Common myeloid progenitor, CD34-positive (primary cell): ENCODE measurements at places on chromosomes 4 and X.

DNA sequence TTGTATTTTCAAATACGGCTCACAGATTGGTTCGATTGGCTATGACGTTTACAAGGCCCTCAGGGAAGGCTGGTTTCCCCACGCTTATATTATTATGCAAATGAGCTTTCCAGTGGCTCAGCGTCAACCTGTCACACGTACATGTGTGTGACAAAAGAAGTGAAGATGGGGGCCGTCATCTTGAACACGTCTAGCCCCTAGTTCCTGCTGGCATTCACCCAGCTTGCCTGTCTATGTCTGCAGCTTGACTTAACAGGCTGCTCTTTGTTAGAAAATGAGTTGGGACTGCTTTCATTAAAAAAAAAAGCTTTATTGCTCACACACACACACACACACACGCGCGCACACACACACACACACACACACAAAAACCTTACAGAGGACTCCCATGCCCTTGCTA, 283.6 kb upstream of the CTSO start:
- no peaks in the 10 kb centered on the region for H3K4me1 ChIP-seq
- H3K27me3 ChIP-seq: no peaks in the 10 kb centered on the region
- no peaks in the 10 kb centered on the region for H3K36me3 ChIP-seq
- no peak overlapping the region for H3K4me3 ChIP-seq
- no peak overlapping the region for H3K27ac ChIP-seq

DNA sequence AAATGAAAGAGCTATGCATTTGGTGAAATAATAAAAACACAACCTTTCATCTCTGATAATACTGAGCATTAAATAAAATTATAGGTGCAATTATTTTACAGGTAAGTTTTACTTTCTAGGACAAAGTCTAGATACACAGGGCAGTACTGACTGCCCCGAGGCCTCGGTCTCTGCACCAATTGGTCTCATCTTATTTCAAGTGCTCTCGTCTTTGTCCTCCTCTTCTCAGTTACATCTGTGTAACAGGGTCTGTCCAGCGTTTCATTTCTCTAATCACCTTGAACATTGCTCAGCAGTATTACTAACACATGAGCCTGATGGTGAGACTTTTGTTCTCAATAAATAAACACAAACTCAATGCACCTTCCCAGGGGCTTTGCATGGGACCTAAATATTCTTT, 44.5 kb downstream of the SORBS2 start:
- no peaks in the 10 kb centered on the region for H3K27me3 ChIP-seq
- H3K4me3 ChIP-seq: no peak overlapping the region
- no peaks in the 10 kb centered on the region for H3K4me1 ChIP-seq
- H3K27ac ChIP-seq: no peak overlapping the region

- no peak for DNase-seq
- no peaks in the 10 kb centered on the region for H3K4me1 ChIP-seq
- H3K36me3 ChIP-seq: no peaks in the 10 kb centered on the region
These were observed 340.1 kb upstream of the PPARGC1A start for GRCh38 chr4:24229978-24230377.

DNA sequence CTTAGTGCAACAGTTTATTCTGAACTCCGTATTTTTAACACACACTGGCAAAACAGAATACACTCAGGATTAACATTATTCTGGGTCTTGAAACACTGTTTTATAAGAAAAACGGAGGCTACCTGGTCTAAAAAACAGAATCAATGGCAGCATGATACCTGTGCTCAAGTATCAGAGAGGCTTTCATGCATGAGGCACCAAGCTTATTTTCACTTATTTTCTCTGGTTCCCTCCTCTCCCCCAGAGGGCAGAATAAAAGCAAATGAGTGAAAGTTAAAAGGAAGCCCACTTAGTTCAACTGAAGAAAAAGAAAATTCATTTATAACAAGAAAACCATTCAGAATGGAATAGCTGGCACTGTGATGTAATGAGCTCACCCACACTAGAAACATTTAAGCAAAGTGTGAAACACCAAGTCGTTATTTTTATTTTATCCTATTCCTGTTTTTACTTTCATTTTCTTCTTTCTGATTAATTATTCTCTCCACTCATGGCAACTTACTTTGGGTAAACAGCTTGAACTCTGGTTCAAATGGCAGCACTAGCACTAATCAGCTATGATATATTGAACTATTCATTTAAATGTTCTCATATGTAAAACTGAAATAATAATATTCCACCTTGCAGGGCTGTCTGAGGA, 211.8 kb downstream of the PPP3CA start:
- H3K27me3 ChIP-seq: no peaks in the 10 kb centered on the region
- DNase-seq: peak; percentile 6
- peaks cover 3% of the 10 kb centered on the region for H3K4me1 ChIP-seq

GRCh38 chr4:163556177-163556576, 61.7 kb downstream of the TMA16 start:
- peaks cover 14% of the 10 kb centered on the region for H3K4me1 ChIP-seq
- no peaks in the 10 kb centered on the region for H3K36me3 ChIP-seq
- no peak overlapping the region for H3K4me3 ChIP-seq
- no peak overlapping the region for H3K27ac ChIP-seq
- H3K27me3 ChIP-seq: no peaks in the 10 kb centered on the region

GRCh38 chr4:236028-236427, 69.2 kb downstream of the ZNF732 start:
- no peak for DNase-seq
- no peak overlapping the region for H3K27ac ChIP-seq
- no peaks in the 10 kb centered on the region for H3K27me3 ChIP-seq
- no peak overlapping the region for H3K4me3 ChIP-seq

GRCh38 chr4:157014621-157015591, 43.3 kb upstream of the PDGFC start:
- no peaks in the 10 kb centered on the region for H3K36me3 ChIP-seq
- H3K4me3 ChIP-seq: no peak overlapping the region
- H3K27me3 ChIP-seq: no peaks in the 10 kb centered on the region
- H3K27ac ChIP-seq: no peak overlapping the region

GRCh38 chr4:143712155-143712550, 11.7 kb upstream of the FREM3 start:
- no peak for DNase-seq
- no peak overlapping the region for H3K27ac ChIP-seq
- H3K36me3 ChIP-seq: no peaks in the 10 kb centered on the region
- H3K4me3 ChIP-seq: no peak overlapping the region
- peaks cover 13% of the 10 kb centered on the region for H3K4me1 ChIP-seq

- no peak overlapping the region for H3K27ac ChIP-seq
- DNase-seq: no peak
- no peaks in the 10 kb centered on the region for H3K4me1 ChIP-seq
- H3K4me3 ChIP-seq: no peak overlapping the region
- no peaks in the 10 kb centered on the region for H3K36me3 ChIP-seq
These were observed 242.3 kb upstream of the KCNIP4 start for GRCh38 chr4:22190855-22191254.

DNA sequence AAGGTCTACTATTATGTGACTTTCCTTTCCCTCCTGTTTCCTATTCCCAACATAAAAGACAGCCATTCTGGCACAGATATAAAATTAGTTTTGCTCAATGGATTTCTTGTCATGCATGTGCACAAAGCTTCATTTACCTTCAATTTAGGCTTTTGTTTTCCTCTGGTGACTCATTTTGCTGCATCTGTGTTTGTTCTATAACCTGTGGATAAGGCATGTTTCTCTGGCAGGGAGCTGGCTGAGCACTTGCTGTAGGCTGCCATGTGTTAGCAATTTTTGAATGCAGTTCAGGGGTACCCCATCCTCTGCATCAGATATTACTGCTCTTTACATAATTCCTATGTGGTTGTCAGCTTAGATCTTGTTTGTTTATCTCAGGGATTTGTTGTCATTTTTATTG, 202.8 kb upstream of the GRID2 start:
- H3K4me1 ChIP-seq: no peaks in the 10 kb centered on the region
- H3K27me3 ChIP-seq: no peaks in the 10 kb centered on the region
- no peaks in the 10 kb centered on the region for H3K36me3 ChIP-seq
- H3K4me3 ChIP-seq: no peak overlapping the region
- no peak for DNase-seq
- no peak overlapping the region for H3K27ac ChIP-seq

GRCh38 chr4:89353514-89353913, 45.9 kb upstream of the GPRIN3 start:
- no peaks in the 10 kb centered on the region for H3K4me1 ChIP-seq
- DNase-seq: no peak
- no peaks in the 10 kb centered on the region for H3K27me3 ChIP-seq
- no peak overlapping the region for H3K4me3 ChIP-seq
- H3K36me3 ChIP-seq: no peaks in the 10 kb centered on the region
- no peak overlapping the region for H3K27ac ChIP-seq

GRCh38 chr4:109994415-109994827, 81.7 kb downstream of the EGF start:
- H3K4me3 ChIP-seq: no peak overlapping the region
- H3K36me3 ChIP-seq: no peaks in the 10 kb centered on the region
- no peaks in the 10 kb centered on the region for H3K27me3 ChIP-seq
- H3K4me1 ChIP-seq: peaks cover 25% of the 10 kb centered on the region

DNA sequence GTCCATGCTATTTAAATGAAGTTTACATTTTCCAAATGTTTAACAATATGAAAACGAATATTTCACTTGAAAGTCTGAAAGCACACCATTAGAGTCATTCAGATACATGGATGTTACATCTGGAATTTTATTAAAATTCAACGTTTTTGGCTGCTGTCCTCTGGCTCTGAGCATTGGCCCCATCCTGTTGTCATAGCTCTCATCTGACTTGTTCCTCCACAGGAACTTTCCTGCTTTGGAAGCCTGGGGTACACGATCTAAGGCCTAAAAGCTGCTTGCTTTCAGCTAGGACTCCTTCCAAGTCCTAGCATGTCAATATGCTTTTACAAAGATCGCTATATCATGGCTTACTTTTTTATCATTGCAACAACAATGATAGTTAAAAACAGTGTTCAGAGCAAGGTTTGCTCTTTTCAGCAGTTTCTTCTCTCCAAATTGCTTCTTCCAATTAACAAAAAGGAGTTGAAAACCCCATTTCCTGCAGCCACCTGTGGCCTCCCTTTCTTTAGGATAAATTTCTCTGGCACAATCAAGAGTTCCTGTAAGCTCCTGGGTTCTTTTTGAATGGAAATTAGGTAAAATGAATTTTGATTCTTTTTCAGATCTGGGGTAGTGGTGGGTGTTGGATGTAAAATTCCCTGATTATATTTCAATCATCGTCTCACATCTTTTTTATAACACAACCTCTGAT, 413.4 kb upstream of the AGA start:
- H3K4me3 ChIP-seq: no peak overlapping the region
- H3K27me3 ChIP-seq: no peaks in the 10 kb centered on the region
- no peaks in the 10 kb centered on the region for H3K36me3 ChIP-seq
- DNase-seq: no peak

DNA sequence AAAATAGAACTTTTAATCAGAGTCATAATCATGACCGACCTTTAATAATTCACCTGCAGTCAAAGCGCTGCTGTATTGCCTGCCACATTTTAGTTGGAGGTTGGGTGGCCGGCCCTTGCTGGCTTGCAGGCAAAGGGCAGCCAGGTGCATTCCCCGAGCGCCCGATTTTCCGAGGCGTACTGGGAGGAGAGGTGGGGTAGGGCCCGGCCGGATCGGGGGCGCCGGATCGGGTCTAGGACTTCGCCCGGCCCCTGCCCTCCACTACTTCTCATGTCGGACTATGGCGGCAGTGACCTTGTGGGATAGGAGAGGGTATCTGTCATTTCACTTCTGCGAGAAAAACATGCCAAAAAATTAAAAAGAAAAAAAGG, 2.5 kb upstream of the RS1 start:
- no peaks in the 10 kb centered on the region for H3K27me3 ChIP-seq
- H3K36me3 ChIP-seq: no peaks in the 10 kb centered on the region
- DNase-seq: no peak
- peak overlapping the region; percentile 79 for H3K4me3 ChIP-seq

DNA sequence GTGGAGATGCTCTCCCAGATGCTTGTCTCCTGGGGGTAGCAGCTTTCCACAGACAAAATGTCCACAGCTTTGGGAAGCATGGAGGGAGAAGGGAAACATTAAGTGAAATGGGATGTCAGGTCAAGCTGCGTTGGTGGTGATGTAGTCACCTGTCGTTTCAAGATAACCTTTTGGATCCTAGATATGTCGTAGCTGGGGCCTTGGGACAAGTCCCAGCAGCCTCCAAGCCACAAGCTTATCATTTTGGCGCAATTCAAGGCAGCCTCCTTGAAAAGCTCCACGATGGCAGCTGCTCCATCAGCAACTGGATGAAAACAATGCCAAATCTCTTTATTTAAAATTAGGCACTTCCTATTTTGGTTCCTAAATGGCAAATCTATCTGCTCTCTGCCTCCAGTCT, 52.0 kb downstream of the RTL9 start:
- H3K27ac ChIP-seq: no peak overlapping the region
- no peaks in the 10 kb centered on the region for H3K4me1 ChIP-seq
- H3K36me3 ChIP-seq: no peaks in the 10 kb centered on the region
- H3K27me3 ChIP-seq: peaks cover 3% of the 10 kb centered on the region
- no peak overlapping the region for H3K4me3 ChIP-seq

DNA sequence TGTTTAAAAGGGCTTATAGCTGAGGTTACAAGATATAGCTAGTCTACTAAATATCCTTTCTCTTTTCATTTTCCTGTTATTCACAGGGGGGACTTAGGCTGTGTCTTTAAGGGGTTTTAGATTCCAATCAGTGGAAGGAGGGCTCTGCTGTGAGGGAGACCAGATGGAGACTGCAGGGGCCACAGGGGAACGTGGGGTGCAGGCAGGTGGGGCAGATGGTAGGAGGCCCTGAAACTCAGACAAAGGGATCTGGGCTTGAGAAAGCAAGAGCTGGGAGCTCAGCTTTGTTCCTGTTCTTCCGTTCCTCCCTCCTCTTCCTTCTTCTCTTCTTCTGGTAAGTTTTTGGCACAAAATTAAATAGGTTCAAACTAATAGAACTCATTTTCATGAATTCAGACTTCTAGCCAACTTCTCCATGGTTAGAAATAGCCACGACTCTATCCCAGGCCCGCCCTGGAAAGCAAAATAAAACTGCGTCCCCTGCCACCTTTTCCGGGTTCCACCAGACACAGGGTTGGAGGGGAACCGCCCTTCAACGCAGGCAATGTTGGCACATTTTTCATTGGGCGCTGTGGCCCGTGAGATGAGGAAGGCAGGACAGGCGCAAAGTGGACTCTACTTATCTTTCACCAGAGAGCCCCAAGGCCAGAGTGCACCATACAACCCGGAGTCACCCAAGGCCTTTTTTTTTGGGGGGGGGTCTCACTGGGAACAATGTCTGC, 3.5 kb upstream of the TMSB4X start:
- H3K4me3 ChIP-seq: no peak overlapping the region
- H3K27ac ChIP-seq: peak overlapping the region; percentile 34
- DNase-seq: no peak
- no peaks in the 10 kb centered on the region for H3K36me3 ChIP-seq
- peaks cover 29% of the 10 kb centered on the region for H3K4me1 ChIP-seq
- peaks cover 9% of the 10 kb centered on the region for H3K27me3 ChIP-seq
